ENCODE measurements at places on chromosomes 2 and 18.

DNA sequence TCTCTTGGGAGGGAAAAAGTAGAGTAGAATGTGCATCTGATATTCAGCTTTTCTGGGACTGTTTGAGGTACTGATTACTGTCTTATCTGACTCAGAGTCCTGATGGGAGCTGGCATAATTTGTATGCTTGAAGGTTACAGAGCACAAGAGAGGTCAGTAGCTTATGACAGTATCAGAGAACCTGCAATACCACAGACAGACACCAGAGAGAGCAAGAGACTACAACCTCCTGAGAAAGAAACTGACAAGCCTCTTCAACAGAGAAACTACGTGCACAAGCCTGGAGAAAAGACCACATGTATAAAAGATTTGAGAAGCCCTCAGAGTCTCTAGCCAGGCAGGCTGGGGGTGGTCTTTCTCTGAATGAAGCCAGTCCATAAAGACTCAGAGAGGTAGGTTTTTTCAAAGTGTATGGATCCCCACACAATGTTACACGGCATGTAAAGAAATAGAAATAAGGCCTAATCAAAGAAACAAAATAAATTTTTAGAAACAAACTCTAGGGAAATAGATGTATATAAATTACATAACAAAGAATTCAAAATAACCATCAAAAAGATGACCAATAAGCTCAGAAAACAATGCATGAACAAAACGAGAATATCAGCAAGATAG, 568.3 kb downstream of the LRRTM4 start:
- DNase-seq: no peak

DNA sequence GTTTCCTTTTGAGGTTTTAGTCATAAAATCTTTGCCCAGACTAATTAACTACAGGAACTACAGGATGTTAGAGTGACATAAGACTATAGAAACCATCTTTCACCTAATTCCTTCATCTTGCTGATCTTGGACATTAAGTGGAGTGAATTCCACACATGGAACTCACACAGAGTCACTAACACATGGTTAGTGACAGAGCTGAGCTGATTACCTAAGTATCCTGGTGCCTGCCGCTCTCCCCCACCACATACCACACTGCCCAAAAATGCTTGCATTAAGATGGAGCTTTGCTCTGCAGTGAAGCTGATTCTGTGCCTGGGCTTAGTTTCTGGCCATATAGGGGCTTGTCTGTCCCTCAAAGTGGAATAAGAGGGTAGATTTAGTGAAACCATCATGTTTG, 332.9 kb upstream of the NT5C1B start:
- no peak for DNase-seq

DNA sequence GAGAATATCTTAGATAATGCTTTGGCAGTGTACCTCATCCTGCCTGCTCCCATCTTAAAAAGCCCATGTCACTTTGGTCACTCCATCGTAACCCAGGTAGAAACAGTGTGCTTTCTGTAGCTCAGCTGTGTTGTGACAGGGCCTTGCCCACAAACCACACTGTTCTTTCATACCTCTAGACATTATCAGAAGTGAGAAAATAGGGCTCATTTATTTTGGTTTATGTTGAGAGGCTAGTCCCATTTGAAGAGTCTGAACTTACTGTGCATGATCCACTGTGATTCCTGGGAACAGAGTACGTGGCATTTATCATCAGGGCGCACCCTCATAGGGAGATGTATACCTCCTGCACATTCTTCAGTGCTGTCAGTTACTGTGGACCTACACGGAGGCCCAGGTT, 69.7 kb downstream of the FEZ2 start:
- DNase-seq: no peak

GRCh38 chr2:117958186-117958585, 55.7 kb downstream of the CCDC93 start:
- peak; percentile 56 for DNase-seq

DNA sequence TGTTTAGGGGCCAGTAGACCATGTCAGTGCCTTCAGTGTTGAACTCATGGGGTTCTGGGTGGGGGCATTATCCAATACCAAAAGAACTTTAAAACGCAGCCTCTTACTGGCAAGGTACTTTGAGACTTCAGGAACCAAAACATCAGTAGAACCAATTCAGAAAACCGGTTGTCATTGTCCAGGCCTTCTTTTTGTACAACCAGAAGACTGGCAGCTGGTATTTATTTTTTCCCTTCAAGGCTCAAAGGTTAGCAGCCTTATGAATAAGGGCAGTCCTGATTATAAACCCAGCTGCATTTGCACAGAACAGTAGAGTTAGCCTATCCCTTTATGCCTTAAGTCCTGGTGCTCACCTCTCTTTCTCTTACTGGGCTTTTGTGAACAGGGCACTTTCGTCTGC, 113.8 kb upstream of the EML6 start:
- no peak for DNase-seq

DNA sequence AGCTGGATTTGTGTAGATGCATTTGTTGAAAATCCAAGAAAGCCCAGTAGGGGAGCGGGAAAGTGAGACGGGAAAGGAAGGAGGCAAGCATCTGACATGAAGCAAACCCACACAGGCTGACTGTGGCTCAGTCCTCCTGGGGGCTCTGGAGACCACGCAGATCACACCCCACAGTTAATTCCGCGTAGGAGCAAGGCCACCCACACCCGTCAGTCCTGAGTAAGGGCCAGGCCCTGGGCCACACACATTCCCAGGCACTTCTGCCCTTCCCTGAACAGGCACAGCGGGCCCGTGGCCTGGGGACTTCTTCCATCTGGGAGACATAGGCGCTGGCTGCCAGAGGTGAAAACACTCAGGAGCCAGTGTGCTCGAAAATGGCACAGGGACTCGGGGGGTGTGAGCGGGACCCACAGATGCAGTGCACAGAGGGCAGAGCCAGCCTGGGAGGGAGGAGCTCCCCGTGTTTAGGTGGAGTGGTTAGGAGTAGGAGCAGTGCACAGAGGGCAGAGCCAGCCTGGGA, 19.4 kb upstream of the PRLH start:
- DNase-seq: no peak

- peak; percentile 23 for DNase-seq
These were observed 196.5 kb downstream of the SATB2 start for GRCh38 chr2:199261239-199261638.

GRCh38 chr2:60855989-60856669, 25.2 kb upstream of the REL start:
- no peak for DNase-seq

GRCh38 chr2:10575609-10576280, 114.0 kb downstream of the NOL10 start:
- DNase-seq: peak; percentile 61

Data from BJ (cell line).